ENCODE measurements at places on chromosomes 5 and 9.

GRCh38 chr9:71168418-71168817, 47.0 kb upstream of the TRPM3 start:
- DNase-seq: no peak

DNA sequence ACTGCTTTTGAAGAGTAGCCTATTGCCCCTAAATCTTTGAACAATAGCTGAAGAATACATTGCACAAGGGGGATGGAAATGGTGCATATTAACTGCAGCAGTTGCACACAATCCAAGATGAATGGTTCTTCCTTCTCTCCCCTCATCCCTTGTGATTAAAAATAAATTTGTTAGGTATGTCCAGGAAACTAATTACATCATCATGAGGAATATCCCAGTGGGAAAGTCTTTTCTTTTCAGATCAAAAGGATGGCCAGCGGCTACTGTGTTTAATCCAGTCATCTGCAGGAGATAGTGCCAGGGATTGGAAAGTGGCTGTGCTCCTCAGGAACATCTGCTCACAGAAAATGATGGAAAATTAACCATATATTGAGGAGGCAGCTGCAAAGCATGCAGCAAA, 508.4 kb upstream of the SEMA6A start:
- no peak for DNase-seq

- DNase-seq: no peak
Observed at GRCh38 chr5:7578071-7578470, 182.1 kb downstream of the ADCY2 start.

GRCh38 chr5:104353371-104353770, 790.8 kb upstream of the NUDT12 start:
- DNase-seq: no peak

DNA sequence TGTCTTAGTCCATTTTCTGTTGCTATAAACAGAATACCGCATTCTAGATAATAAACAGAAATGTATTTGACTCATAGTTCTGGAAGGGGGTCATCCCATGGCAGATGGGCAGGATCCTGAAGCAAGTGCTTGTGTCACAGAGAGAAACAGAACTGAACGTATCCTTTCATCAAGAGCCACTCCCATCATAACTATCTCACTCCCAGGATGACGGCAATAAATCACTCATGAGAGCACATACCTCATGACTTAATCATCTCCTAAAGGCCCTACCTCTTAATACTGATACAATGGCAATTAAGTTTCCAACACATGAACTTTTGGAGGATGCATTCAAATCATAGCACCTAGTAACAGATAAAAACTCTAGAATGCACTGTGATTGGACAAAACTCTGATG, 142.9 kb downstream of the CAMK4 start:
- no peak for DNase-seq

DNA sequence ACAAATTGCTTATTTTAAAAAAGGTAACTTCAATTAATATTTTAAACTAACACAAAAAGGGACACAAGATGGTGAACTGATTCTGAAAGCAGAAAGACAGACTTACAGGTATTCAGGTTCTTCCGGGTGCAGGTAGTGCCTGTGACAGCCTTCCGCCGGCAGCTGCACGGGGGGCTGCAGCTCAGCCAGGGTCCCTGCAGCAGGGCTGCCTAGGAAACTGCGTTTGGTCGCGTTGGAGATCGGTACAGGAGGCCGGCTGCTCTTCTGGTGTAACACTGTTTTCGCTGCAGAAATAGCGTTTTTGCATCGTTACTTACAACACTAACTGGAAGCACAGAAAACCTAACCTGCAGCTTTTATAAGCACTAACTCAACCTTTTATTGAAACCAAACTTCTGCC, 80.0 kb downstream of the CAMSAP1 start:
- no peak for DNase-seq

DNA sequence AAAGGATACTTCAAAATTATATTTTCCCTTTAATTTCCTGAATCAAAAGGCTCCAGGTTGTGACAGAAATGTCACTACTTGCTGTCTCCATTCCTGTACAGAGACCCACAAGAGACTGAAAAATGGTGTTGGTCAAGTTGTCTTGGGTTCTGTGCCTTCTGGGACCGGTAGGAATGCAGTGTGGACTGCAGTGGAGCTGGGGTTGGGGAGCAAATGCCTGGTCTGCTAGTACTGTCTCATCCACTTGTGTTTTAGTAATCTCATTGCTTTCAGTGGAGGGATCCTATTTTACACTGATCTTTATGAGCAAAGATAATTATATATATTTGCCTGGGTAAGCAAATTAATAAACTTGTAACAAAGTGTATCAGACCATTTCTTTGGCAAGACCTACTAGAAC, 24.2 kb upstream of the CATSPER3 start:
- DNase-seq: no peak

- no peak for DNase-seq
Observed at GRCh38 chr5:32384621-32385020, 59.9 kb downstream of the ZFR start.

GRCh38 chr5:137667341-137667740, 68.5 kb downstream of the KLHL3 start:
- DNase-seq: no peak

DNA sequence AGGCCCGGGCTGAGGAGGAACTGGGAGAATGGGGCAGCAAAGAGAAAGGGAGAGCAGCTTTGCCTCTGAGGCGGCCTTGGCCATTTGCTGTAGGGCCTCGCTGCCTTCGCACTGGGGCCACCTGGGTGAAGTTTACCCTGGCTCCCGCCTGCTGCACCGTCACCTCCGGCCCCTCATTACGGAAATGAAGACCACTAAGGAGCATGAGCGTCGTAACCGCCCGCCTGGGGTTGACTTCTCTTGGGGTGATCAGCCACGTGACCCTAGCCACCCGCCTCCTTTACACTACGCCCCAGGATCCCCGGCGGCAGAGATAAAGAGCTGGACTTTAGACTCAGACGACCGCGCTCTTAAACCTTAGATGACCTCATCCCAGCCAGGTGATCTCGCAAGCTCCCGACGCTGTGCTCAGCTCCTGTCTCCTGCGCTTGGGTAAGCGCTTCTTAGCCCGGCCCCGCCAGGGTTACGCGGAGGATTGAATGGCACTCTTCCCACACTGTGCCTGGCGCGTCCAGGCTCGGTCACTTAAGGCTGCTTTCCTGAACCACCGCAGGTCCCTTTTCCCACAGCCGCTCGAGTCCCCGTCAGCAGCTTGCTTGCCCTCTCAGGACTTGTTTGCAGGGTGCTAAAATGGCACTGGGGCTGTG, 107.9 kb upstream of the LARP1 start:
- no peak for DNase-seq

DNA sequence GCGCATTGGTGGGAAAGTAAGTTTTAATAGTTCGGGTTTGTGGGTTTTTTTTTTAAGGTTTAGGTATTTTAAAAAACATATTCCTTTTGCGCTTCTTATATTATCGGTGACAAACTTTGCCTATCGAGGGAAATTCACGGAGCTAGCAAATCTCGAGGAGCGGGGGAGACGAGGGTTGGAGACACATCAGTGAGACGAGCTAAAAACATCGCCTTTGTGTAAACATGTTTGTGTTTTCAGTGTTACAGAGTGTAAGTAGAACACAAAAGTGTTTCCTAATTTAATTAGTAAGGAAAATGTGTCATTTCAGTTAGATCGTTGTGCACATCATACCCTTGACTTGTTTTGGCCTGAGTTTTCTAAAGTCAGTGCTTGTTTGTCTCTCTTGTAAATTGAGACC, 945 bp downstream of the BTF3 start:
- no peak for DNase-seq

DNA sequence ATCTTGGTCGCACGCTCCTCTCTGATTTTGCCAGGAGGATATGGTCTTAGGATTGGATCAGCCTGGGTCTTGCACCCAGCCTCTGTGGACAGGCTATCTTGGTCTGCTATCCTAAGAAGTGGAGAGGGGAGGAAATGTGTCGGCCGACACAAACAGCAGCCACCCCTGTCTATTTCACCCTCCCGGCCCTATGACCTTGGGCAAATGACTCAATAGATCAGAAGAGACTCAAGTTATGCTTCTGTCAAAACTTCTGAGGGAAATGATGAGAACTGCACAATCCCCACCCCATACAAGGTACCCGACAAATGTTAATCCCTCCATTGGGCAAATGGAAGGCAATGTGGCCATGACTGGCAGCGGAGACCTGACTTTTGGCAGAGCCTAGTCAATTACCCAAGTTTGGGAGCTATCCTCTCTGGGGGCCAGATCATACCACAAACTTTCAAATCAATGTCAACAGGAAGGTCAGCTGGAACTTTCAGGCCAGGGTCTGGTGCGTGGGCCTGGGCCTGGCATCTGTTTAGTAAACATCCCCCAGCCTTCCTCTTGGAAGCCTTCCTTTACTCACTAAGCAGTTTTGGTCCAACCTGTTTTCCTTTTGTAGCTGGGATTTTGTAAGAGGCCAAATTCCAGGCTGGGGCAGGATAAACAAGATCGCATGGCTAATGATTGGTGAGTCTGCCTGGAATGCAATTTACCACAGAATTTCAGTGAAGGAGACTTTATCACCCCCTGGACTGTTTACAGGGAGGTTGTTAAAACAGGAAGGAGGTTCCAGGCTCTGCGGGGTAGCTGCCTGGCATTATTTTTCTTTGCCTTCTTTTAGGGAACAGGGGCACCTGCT, 64.2 kb upstream of the CPEB4 start:
- no peak for DNase-seq

DNA sequence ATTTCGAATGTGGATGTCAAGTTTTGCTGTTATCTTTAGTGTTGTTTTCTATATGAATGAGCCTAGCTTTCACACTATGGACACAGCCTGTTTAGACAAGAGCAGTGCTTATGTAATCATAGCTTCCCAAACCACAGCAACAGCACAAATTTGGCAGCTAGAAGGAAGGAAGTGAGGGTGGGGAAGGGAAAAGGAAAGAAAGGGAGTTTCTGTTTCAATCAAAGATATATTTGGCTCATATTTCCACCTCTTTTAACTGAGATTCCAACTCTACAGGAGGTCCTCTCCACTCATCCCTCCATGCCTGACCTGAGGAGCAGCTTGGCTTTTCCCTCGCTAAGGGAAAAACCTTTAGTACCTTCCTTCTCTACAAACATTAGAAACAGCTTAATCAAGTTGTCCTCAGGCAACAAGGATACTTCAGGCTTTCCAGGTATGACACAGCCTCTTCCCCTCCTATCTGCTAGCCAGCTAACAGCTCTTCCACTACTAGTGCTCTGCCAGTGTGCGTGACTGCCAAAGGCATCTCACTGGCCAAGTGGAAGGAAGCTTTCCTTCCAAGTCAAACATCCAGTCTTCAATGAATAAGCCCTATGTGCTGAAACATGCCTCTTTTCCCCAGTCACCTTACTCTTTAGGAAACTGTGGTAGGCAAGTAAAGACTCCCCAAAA, 268.6 kb upstream of the PTGER4 start:
- DNase-seq: no peak

GRCh38 chr9:108521063-108521590, 334.7 kb downstream of the ACTL7B start:
- no peak for DNase-seq

DNA sequence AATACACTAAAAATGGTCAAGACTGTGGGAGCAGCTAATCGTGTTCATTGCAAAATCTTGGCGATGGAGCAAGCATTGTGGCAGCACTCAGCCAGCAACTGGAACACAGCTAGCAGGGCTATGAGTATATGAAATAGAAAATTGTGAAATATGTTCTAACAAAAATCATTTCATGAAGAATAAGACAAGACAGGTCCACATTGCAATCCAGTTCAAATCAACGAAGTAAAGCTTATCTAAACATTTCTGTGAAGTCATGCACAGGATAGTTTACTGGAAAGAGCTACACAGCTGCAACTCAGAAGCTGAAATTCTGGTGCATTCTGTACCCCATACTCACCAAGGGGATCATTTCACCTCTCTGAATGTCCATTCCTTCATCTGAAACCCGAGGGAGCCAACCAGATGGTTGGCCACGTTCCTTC, 5.3 kb upstream of the NFIL3 start:
- DNase-seq: no peak

GRCh38 chr5:36889264-36889663, 12.7 kb downstream of the NIPBL start:
- no peak for DNase-seq

GRCh38 chr5:137250421-137250820, 248.7 kb downstream of the SPOCK1 start:
- DNase-seq: no peak

- DNase-seq: no peak
Observed at GRCh38 chr5:40308867-40309266, 370.8 kb upstream of the PTGER4 start.

DNA sequence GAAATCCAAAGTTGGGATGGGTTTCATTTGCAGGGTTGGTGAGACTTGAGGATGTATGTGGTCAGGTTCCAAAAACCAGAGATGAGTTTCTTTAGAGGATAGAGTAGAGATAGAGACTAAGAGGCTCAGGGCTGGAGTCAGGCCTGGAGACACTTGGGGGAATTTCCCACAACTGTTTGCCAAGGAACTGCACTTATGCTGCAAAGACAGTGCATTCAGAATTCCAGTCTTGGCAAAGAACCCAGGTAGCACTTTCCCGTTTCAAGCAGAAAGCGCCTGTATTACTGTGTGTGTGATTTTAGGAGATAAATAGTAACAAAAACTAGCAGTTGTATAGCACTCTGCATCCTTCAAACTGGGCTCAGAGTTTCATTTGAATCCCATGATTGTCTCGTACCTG, 55.4 kb downstream of the SNCAIP start:
- DNase-seq: no peak

DNA sequence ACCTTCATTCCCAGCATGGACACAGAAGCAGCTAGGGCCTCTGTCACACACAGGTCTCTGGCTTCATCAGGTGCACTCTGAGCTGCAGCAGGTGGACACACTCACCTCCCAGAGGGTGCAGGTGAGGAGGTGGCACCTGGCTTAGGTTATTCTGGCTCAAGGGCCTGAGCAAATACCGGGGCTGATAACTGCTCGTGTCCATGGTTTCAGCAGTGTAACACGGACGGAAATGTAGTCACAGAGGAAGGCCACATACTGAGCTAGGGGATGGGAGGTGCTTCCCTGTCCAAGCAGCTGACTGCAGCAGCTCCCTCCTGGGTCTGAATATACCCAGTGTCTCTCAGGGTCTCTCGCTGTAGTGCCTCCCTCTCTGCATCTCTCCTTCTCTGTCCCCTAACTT, 5.7 kb downstream of the PHF2 start:
- DNase-seq: no peak

- DNase-seq: no peak
Observed at GRCh38 chr9:95981761-95982390, 106.4 kb downstream of the ERCC6L2 start.

DNA sequence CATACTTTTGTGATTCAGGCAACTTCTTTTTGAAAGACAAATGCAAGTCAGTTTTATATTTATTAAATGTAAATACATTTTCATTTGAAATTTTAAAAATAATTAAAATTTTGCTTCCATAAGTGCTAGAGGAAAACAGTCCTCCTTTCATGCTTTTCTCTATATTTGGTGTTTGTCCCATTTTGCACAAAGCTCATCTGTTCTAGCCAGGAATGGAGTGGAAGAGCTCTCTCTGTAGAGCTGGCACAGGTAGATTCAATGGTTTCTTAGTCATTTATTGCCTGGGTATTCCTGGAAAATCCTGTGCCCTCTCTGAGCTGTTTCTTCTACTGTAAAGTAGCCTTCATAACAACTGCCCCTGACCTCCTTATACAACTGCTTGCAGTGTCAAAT, 267.6 kb upstream of the HAPLN1 start:
- no peak for DNase-seq

- DNase-seq: peak; percentile 76
Observed at GRCh38 chr9:137305060-137305797, 3.2 kb upstream of the NRARP start.

Measured in 8988T (cell line).